A673 (cell line): ENCODE measurements at places on chromosomes 5 and 9. TPM values are rescaled to one million over a fixed set of nuclear protein-coding genes. Genes with fewer than 3 reads are reported as not detected.

GRCh38 chr5:149581931-149582768 lies 852 bp downstream of the ARHGEF37 start:
- peak; percentile 31 for DNase-seq

DNA sequence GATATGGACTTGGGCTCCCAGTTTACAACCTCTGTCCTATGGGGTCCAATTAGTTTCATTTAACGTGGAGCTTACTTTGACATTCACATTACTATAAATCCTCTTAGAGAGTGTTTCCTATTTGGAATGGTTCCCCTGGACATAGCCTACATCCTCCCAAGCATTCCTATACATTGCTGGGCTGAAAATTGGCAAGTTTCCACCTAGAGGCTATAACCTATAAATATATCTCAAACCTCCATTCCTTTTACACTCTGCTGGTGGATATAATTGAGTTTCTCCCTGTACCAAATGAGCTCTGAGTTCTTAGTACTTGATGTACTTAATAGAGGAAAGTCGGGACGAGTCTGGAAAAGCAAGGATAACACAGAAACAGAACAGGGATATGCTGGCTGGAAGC lies 172.8 kb downstream of the ASTN2 start:
- DNase-seq: no peak

WDR31 gene
- total RNA-seq: 1.3 and 2.4 TPM in 2 replicates

PAEP gene
- not detected in 2 replicates for total RNA-seq

- DNase-seq: no peak
These were observed 7.8 kb downstream of the LIX1 start for GRCh38 chr5:97134634-97135033.

GRCh38 chr5:72854419-72854818 lies 38.0 kb downstream of the TNPO1 start:
- DNase-seq: no peak

DNA sequence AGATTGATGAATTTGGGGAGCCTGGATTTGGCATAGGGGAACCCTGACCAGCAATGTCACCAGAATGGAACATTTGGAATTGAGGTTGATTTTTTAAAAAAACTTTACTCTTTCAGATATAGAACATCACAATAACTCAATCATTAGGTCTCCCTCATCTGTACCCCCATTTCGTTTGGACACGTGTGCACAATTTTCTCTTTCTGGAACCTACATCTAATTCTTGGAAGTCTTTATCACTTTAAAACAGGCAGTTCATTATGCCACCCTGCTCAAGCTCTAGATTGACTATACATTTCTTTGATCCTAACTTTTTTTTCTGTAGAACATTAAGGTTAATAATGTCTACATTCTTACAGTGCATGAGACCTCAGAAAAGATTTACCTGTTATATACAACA lies 3.7 kb upstream of the SSBP2 start:
- DNase-seq: no peak

FAM200C gene
- 6.3 TPM in 2 replicates for total RNA-seq

- no peak for DNase-seq
These were observed 158.6 kb downstream of the RFX3 start for GRCh38 chr9:3367185-3367584.

DNA sequence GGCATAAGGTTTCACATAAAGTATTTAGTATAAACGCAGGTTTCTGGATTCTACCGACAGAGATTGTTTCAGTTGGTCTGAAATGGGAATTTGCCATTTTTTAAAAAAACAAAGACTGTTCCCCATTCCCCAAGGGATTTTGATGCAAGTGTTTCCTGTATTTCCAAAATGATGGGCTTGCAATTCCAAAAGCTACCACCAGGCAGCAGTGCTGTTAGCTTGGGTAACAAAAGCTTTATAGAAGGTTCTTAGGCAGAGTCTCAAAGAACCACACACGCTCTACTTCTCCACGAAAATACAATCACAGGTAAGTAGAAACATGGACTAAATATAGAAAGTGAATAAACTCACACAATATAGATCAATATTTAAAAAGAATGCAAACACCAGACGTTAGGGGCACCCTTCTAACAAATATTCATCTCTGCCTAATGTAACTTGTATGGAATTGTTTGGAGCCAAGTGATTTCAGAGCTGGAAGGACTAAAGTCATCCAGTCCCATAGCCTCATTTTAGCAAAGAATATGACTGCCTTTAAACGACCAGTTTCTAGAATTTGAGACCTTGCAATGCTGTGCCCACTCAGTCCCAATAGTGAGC lies 154.3 kb downstream of the SPOCK1 start:
- DNase-seq: peak; percentile 80

DNA sequence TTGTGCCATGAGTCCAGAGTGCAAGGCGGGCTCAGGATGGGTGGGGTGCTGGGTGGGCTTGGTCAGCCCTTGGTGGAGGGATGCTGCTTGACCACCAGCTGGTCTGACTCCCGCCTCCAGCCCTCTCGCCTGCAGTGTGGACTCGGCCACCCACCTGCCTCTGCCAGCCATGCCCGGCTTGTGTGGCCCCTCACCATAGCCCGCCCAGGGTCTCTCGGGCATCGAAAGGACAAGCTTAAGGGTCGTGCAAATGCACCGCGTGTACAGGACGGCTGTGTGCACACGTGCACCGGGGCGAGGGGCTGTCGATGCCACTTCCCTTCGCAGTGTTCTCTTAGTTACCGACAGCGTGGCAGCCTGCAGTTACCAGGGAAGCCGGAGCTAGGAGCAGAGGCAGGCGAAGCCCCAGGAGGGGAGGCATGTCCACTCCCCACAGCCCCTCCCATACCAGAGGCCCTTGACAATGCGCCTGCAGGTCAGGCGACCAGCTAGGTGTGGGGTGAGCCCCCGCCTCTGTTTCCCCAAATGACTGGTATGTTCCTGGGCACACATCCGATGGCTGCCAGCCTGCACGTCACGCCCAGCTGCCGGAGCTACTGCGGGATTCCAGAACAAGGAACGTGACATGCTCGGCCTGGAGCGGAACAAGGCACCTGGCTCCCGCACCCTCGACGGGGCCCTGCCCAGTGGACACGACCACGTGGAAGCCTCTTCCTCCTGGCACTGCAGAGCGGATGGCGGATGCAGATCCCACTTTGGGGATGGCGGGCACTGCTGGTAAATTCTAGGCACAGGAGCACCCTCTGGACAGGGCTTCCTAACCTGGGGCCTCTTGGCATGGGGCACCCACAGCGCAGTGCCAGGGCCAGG lies 7.8 kb downstream of the LCN9 start:
- no peak for DNase-seq

OTP gene
- total RNA-seq: not detected in 2 replicates

DNA sequence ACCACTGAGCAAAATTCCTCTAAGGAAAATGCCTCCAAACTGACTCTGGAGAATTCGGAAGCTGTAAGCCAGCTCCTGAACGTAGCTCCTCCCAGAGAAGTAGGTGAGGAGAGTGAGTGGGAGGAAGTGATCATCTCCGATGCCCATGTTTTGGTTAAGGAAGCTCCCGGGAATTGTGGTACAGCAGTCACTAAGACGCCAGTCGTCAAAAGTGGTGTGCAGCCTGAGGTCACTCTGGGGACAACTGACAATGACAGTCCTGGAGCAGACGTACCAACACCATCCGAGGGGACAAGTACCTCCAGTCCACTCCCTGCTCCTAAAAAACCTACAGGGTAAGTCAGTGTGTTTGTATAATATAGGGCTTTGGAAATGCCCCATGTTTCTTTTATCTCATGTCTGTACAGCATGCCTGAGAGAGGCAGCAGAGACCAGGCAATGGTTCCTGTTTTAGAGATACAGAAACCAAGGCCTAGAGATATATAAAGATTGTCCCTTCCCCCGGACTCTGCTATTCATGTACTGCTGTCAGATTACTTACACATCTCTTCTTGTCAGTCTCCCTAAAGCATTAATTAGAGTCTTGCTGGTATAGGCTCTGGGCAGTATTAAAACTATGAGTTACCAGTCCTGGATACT lies 23.9 kb downstream of the HMGXB3 start:
- DNase-seq: peak; percentile 28

DNA sequence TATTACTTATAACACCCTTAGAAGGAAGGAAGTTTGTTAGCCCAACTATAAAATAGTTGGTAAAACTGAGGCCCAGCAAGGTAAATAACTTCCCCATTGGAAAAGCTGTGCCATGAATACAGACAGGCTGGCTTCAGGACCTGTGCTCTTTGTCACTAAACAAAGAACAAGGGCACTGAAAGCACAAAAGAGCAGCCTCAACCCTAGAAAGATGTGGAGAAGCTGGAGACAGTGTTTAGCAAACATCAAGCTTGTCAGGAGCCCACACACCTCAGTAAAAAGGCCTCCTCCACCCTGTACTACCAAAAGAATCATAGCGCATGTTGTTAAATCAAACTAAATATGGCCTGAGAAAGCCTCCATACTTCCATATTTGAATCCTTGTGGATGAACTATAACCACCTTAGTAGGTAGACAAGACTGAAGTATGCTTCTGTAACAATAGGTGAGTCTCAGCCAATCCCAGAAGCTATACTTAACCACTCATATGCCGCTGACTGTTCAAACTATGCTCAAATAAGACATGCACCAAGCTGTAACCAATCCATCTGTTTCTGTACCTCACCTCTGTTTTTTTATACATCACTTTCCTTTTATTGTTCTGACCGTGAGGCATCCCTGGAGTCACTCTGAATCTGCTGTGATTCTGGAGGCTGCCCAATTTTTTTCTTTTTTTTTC lies 18.4 kb upstream of the SCGB3A2 start:
- no peak for DNase-seq

DNA sequence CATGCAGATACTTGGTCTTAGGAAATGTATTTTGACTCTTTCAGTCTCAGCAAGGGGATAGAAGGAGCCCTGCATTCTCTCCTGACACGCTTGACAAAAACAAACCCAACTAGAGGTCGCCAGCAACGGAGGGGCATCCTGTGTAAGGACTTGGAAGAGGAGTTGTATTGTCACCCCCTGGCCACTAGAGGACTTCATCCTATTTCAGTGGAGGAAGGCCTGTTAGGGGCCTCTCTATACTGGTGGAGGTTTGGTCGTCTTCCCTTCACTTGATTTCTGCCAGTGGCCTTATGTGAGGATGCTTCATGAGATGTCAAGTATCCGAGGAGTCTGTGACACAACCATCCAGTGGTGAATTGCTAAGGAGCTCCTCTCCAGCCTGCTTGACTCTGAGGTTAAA lies 122.8 kb upstream of the STC2 start:
- DNase-seq: peak; percentile 45

DNA sequence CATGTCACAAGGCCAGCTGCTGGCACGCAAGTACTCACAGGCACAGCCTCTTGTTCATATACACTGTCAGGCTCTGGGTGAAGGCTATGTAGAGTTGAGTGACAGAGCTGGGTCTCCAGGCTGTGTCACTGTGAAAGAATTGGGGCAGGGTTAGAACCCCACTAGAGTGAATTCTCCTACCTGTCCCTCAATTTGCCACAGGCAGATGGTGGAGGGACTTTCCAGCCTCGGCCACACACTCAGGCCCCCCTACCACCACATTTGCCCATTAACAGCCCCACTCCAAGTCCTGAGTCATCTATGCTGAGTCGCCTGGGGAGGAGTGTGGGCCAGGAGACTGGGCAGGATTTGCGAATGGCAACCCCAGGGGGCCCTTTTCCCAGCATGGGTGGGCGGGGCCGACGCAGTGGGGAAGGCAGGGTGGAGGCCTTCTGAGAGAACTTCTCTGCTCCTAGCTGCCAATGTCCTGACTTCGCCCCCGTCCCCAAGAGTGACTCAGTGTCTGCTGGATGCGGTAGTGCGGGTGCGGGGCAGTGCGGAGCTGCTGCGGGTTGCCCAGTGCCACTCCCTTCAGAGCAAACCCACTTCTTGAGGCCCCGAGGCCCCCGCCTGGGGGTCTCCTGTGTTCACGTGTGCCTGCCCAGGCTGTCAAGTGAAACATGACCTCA lies 50.3 kb upstream of the PSD2 start:
- peak; percentile 95 for DNase-seq

EIF4E1B gene
- not detected in 2 replicates for total RNA-seq

CDH9 gene
- not detected in 2 replicates for total RNA-seq

DNA sequence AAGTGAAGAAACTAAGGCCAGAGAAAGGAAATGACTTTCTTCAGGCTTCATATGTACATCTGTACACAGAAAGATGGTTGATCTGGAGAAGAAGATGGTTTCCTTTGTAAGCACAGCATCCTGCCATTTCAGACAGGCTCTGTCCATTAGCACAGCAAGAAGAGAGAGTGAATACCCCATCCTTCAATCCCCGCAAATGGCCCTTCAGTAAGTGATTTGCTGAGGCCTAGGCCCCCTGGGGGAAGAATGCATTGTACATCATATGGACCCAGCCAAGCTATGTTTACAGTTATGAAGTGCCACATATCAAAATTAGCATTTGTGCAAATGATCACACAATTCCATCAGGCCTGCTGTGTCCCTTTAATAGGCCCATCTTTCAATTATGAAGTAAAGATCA lies 657.4 kb downstream of the BRINP1 start:
- DNase-seq: no peak
